ENCODE measurements at places on chromosomes 5 and 9. TPM values are rescaled to one million over a fixed set of nuclear protein-coding genes. Genes with fewer than 3 reads are reported as not detected.

Gene OR1Q1
- total RNA-seq: not detected

Gene PCDHGA2
- total RNA-seq: 1.1 TPM

Gene QRFP
- total RNA-seq: not detected

Gene PELO
- 21.0 TPM for total RNA-seq

Gene ZNF608
- total RNA-seq: 5.0 TPM

Gene MSX2
- total RNA-seq: not detected

Gene ADAMTS2
- 11.9 TPM for total RNA-seq

Gene INSL6
- not detected for total RNA-seq

Gene PKD2L2
- not detected for total RNA-seq

Gene FAT2
- not detected for total RNA-seq

Gene VCAN
- total RNA-seq: 2.3 TPM

Gene NPR3
- total RNA-seq: 3.5 TPM

Gene FAM221B
- not detected for total RNA-seq

Gene TAF1L
- total RNA-seq: not detected

Gene COL15A1
- total RNA-seq: 0.23 TPM

Gene KIAA1958
- 7.8 TPM for total RNA-seq

Gene GABRA1
- not detected for total RNA-seq

Gene PCDHGA11
- 0.68 TPM for total RNA-seq

Gene MYMK
- not detected for total RNA-seq

Gene ARL14EPL
- not detected for total RNA-seq

Gene NINJ1
- 53.3 TPM for total RNA-seq

Gene PCDHGB1
- total RNA-seq: 0.63 TPM

Gene GRIN1
- total RNA-seq: not detected

Gene GRXCR2
- not detected for total RNA-seq

Gene SNX30
- total RNA-seq: 6.0 TPM

Gene TXNDC8
- not detected for total RNA-seq

Gene FKTN
- 5.1 TPM for total RNA-seq

Gene C6
- 487 TPM for total RNA-seq

Gene HRCT1
- total RNA-seq: 0.96 TPM

Gene IRX1
- not detected for total RNA-seq

Gene FOXD4L6
- total RNA-seq: not detected

Gene BARX1
- not detected for total RNA-seq

Gene LCP2
- 7.3 TPM for total RNA-seq

Gene LCN9
- not detected for total RNA-seq

Gene SLC44A1
- 54.1 TPM for total RNA-seq

Gene FCHSD1
- 1.7 TPM for total RNA-seq

Gene IL33
- 9.3 TPM for total RNA-seq

All from left lobe of liver (tissue), 2 donors.